ENCODE measurements at places on chromosomes 4 and X. TPM values are rescaled to one million over a fixed set of nuclear protein-coding genes. Genes with fewer than 3 reads are reported as not detected.

GRCh38 chr4:85870298-85871083, 395.5 kb downstream of the ARHGAP24 start:
- no peak for ATAC-seq

GRCh38 chr4:48804584-48805301, 24.7 kb upstream of the FRYL start:
- no peak for ATAC-seq

GRCh38 chr4:74123065-74123728, 24.2 kb upstream of the CXCL2 start:
- ATAC-seq: peak; percentile 65

DNA sequence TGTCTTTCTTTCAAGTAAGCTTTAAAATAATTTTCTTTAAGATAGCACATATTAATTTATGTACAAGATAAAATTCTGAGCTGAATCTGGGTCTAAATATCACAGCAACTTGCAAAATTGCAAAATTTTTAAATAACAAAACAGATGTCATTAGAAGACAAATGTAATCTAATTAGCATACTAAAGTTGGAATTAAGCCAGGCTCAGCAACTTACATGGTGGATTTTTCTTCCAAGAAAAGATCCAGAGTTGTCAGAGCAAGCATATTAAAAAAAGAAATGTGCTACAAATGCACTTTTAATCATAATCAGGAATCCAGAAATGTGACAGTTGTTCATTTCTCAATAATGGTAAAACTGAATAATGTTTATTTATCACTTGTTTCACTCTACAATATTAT, 906.9 kb upstream of the INTU start:
- ATAC-seq: no peak

- no peak for ATAC-seq
These were observed 101.5 kb downstream of the MGST2 start for GRCh38 chr4:139767168-139767567.

DNA sequence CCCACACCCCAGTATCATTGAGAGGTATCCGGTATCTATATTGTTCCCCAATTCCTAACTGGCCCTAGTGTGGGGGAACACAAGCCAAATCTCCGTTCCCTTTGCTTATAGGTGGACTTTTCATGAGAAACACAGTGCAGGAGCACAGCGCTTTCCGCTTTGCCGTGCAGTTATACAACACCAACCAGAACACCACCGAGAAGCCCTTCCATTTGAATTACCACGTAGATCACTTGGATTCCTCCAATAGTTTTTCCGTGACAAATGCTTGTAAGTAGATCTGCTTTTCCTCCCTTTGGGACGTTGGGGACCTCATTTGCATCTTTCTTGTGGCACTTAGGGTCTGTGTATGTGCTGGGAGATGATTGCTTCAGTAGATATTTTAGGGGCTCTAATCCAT, 1.6 kb downstream of the GRIA3 start:
- ATAC-seq: no peak

DNA sequence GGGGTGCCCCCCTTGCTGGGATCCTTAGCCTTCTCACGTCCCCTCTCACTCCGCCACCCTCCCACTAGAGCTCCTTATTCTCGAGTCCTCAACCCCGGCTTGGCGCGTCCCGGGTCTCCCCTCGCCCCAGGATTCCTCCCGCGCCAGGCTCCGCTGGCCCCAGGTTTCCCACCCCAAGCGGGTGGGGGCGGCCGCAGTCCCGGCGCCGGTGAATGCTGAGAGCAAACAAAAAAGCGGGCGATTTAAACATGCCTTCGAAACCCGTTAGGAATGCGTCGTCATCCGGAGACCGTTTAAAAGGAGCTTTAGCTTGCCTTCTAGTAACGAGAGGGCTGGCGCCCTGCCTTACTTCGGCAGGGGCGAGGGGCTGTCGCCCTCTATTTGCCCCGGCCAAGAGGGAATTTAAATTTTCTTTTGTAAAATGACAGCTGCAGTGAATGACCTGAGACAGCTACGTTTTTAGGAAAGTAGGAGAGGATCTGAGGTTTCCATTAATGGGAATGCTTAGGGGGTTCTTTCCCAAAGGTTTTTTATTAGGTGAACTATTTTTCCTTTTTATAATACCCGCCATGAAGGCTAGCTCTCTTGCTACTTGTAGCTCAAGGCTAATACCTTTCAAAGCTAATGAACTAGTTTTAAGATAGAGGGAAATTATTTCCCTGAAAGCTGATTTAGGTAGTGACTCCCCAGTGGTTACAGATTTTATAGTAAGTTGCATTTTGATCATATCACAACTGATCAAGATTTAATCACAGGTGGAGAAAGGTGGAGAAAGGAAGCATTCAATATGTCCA, 3.1 kb downstream of the JADE1 start:
- peak; percentile 3 for ATAC-seq

DNA sequence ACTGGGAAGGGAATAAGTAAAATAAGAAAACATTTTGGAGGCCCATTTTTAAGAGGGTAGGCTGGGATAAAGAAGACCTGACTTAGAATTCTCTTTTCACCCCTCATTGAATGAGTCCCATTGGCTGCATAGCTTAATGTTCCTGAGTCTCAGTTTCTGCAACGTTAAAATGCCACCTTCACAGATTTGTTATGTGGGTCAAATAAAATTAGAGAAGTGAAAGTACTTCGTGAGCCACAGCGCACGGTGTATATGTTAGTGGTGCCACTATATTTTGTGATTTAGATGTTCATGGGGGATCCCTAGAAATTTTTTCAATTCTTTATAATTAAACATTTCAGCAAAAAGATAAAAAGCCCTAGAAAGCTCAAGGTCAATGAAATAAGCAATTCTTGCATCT, 109.2 kb upstream of the HS3ST1 start:
- ATAC-seq: no peak

GRCh38 chr4:138675685-138676084, 339.9 kb upstream of the NOCT start:
- ATAC-seq: peak; percentile 59

DNA sequence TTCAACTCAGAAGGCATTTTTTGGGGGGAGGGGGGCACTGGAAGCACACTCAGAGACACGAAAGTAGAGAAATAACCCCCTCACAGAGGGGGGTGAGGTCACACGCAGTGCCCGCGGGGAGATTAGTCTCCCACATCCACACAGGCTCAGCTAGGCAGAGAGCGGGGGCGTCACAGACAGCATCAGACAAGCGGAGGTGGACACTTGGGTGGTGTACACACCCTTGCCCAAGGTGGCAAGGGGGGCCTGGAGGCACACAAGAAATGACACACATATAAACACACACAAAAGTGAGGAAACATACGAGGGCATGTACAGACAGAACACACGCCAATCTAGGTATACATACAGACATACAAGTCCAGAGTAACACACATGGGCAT, 637 bp upstream of the SYN1 start:
- no peak for ATAC-seq

GRCh38 chr4:71290476-71290875, 48.3 kb upstream of the SLC4A4 start:
- no peak for ATAC-seq

DNA sequence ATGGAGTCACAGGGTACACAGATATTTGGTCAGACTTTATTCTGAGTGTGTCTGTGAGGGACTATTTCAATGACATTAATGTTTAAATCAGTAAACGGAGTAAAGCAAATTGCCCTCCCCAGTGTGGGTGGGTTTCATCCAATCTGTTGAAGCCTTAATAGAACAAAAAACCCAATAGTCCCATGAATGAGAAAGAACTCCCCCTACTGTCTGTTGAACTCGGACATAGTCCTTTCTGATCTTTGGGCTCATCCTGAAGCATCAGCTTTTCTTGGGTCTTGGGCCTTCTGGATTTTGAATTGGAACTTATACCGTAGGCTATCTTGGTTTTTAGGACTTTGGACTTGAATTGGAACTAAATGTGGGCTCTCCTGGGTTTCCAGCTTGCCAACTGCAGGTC, 193.6 kb downstream of the COX7B2 start:
- no peak for ATAC-seq

- peak; percentile 90 for ATAC-seq
These were observed 88.0 kb downstream of the FNIP2 start for GRCh38 chr4:158856852-158857251.

DNA sequence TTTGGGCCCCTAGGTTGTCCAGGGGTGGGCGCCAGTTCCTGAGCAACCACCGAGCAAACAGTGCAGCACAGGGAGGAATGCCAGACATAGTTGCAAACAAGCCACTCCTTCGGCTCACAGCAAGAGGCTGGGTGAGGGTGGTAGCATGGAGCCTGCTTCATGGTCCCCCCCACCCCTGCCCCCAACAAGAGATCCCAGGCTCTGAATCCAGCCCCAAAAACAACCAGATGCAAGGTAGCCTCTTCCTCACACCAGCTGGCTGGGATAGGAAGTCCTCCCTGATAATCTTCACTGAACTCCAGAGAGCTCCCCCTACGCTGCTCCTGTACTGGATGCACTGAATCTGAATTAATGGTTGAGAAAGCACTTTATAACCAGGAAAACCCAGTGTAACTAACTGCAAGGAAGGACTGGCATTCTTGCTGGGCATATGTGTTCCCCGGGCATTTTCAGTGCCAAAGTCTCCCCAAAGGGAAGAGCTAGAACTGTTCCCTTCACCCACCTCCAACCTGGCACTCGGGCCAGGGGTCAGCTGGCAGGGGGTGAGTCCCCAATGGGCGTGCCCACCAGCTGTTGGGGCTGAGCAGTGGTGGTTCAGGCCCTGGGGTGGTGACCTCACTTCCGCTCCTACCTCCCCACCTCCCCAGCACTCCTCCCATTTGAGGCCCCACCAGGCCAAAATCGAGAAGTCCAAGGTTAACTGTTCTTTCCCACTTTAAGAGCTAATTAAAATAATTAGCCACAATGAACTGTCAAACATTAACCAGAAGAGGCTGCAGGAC, 1.5 kb downstream of the ELF4 start:
- ATAC-seq: peak; percentile 38

DNA sequence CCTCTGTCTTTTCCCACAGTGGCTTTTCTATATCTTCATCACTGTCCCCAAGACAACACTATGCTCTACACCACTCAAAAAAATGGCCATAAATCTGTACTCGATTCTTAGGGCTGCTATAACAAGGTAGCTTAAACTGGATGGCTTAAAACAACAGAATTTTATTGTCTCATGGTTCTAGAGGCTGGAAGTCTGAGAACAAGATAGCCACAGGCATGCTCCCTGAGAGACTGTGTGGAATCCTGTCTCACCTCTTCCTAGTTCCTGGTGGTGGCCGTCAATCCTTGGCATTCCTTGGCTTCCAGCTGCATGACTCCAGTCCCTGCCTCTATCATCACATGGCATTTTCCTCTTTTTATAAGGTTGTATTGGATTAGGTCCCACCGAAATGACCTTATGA, 70.7 kb upstream of the DCLK2 start:
- ATAC-seq: no peak

GRCh38 chrX:20980426-20980825, 393.8 kb upstream of the CNKSR2 start:
- ATAC-seq: no peak

DNA sequence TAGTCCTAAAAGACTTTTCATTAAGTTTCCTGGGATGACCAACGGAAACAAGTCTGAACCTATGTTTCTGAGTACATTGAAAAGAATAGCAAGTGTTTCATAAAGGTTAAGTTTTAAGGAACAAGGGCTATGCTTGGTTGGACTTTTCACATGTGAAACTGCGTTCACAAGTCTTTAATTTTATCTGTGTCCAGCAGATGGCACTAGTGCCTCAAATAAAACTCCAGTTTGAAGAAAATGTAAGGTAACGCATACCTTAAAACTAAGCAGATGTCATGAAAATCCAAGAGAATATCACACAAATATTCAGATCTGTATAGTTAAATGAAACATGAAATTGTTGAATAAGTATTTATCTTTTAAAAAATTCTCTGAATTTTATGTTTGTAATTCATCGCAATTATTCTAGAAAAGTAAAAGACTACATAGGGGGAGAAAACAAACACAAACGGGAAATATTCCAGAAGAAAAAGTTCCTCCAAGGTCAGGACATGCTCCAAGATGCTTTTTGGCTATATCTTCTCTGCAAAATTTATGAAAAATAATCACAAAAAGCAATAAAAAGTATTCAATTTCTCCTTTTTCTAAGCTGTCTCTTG, 89.6 kb upstream of the MAD2L1 start:
- peak; percentile 61 for ATAC-seq

DNA sequence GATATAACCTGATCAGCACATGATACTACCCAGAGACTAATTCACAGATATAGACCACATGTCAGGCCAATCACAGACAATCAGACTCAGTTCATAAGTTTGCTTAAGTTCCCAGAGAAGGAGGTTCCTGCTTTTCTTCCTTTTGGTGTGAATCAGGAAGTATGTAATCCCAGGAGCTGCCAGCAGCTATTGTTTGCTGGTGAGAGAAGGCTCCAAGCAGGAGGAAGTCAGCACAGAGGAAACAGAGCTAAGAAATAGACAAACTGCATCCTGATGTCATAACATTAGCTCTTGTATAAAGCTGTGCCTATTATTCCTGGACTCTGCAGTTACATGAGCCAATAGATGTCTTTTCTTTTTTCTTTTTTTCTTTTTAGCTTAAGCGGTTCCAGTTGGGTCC, 50.9 kb downstream of the UCHL1 start:
- ATAC-seq: no peak

Gene RHOXF2
- 1.3 TPM for total RNA-seq

Gene MAB21L2
- 1.0 TPM for total RNA-seq

Gene CSN1S1
- total RNA-seq: not detected

Gene POU4F2
- total RNA-seq: 0.16 TPM

Gene PDGFRA
- total RNA-seq: 6.3 TPM

Gene GPRASP1
- 31.1 TPM for total RNA-seq

Gene MOSPD2
- total RNA-seq: 22.4 TPM

Gene GPR119
- not detected for total RNA-seq

Gene RBM41
- 14.4 TPM for total RNA-seq

Gene ZNF157
- 0.64 TPM for total RNA-seq

Gene P2RY4
- 0.11 TPM for total RNA-seq

Gene HSFX4
- 0.42 TPM for total RNA-seq

Gene TAPT1
- total RNA-seq: 21.8 TPM

Gene SPANXD
- not detected for total RNA-seq
